CMK (cell line): ENCODE measurements at places on chromosomes 1 and 21.

DNA sequence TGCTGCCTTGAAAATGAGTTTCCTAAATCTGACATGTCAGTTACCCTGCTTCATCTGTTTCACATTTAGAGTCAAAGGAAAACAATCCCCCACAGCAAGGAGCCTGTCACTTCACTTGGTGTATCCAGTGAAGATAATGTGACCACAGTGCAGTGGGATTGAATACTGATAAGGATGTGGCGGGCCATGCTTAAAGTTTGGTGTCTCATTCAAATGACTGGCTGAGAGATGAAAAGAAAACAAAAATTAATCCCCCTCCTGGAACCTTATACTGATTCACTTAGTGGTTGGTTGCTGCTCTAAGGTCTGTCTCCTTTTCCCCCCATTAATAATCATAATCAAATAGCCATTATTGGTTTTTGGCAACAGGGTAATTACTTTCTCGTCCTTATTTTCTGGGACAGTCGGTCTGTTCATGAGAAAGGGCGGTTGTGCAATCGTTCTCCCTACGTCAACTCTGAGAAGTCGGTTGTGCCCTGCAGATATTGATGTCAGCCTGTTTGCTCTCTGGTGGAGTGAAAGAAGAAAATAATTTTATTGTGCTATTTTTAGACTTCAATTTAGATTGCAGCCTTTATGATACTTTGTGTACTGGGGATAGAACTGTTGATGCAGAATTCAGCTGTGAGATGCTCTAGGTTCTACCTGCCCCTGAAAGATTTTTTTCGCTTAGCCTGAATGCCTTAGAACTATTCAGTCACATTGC is 360.2 kb downstream of the DISC1 start:
- DNase-seq, result no peak

DNA sequence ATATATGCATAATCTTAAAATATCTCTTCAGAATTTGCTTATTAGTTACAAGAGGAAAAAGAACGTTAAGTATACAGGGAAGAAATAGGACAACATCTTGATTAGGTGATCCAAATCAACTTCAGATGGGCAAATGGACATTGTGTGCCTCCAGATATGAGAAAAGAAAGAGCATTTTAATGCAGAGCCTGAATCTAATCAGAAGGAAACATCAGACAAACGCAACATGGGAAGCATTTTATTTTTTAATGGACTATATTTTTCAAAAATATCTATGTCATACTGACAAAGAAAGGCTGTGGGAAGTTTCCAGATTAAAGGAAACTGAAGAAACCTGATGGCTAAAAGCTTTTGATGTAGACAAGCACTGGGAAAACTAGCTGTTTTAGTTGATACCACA is 51.3 kb upstream of the HOOK1 start:
- DNase-seq, result no peak

GRCh38 chr1:176983731-176984130 is 180.8 kb downstream of the ASTN1 start:
- no peak for DNase-seq

GRCh38 chr1:66291531-66291864 is 242.5 kb upstream of the SGIP1 start:
- DNase-seq, result no peak

DNA sequence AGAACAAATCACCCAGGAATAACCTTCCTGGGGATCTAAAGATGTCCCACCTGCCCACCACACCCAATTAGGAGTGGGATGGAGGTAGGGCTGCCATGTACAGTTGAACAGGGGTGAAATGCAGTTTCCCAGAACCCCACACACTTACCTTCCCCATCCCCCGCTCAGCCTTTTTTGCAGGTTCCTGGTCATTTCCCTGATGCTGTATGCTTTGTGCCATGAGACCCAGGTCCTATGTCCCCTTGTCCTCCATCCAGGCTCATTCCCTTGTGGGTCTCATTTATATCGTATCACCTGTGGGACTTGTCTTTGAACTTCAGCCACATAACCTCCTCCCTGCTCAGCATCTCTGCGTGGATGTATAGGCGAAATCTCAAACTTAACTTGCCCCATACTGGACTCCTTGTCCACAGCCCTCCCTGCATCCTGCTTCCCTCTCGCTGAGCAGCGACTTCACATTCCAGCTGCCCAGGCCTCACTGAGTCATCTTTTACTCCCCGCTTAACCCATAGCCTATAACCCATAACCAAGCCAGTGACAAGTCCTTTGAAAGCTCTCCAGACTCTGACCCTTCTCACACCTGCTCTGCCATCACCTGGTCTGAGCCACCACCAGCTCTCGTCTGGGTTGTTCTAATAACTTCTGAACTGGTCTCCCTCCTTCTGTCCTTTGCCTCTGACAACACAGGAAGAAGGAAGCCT is 4.7 kb downstream of the LDLRAD2 start:
- no peak for DNase-seq

GRCh38 chr1:152968248-152968647 is 2.2 kb upstream of the SPRR4 start:
- no peak for DNase-seq
